Stomach (tissue), 19 donors: ENCODE measurements at places on chromosomes 3 and 15. TPM values are rescaled to one million over a fixed set of nuclear protein-coding genes. Genes with fewer than 3 reads are reported as not detected.
A peak's percentile ranks its signal among the peaks of the same experiment; 100 is the strongest.

GRCh38 chr3:16289144-16289889 lies 24.3 kb downstream of the OXNAD1 start:
- DNase-seq, result no peak

ATP13A4 gene
- total RNA-seq, result 42.6 TPM

DNA sequence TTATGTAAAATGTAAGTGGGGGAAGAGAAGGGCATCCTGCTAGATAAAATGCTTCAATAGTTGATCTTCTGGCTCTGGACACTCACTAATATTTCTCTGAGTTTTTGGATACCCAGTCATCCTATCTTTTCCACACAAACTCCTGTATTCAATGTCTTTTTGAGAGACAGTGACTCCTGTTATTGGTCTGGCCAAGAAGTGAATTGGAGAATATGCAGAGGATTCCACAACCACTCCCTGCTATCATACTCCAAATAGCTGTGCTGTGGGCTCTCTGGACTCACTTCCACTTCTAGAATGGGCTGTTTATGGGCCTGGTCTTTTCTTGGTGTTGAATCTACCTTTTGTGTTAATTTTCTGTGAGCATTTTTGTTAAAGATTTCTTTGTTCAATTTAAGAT lies 376.8 kb downstream of the NLGN1 start:
- no peak for DNase-seq

DNA sequence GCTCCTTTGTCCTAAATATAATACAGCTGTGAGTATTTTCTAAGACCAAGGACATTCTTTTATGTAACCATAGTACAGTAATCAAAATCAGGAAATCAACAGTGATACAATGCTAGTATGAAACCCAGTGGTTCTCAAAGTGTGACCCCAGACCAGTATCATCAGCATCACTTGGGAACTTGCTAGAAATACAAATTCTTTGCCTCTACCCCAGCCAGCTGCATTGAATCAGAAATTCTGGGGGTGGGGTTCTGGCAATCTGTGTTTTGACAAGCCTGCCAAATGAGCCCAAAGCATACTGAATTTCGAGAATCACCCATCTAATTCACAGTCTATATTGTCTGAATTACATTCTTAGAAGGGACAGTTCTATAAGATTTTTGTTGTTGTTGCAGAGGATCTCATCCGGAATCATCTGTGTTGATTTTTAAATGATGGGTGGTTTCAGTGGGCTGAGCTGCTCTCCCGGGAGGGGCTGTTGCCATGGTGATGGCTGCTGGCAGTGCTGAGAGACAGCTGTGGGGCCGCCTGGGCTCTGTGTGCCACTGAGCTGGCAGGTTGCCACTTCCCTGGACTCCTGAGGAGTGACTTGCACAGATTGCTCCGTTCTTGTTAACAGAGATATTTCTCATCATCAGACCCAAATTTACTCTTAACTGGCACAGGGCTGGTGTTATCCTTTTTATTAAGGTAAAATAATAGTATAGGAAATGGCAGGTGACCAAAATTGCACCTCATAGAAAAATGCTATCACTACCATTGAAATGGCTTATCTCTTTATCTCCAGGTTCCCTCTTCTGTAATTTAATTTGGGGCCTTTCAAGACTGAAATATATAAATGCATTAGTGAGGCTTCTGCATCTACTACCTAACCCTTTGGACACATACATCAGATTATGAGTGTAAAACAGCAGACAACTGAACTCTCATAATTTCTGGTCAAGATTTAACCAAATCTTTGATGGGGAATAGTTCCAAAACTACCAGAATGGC lies 56.5 kb downstream of the NEK11 start:
- peak; percentile 83 for DNase-seq

DNA sequence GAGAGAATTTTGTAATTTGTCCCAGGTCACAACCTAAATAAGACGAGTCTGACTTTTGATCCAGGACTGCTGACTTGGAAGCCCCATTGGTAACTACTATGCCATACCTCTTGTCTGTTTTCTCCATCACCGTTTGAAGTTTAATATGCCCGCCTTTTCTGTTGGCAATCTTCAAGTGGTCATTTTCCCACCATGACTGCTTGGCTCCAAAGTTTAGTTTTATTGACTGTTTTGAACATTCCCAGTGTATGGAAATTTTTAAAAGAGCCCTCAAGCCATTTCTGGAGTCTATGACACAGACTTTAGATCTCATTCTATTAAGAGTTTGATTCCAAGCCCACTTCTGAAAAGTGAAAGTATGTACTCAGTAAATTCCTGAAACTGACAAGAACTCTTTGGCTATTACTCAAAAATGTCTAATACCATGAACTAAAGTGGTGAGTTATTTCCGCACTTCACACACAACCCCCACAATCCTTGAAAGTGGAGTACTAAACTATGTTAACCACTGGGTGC lies 136.7 kb upstream of the ADAMTS9 start:
- no peak for DNase-seq

DNA sequence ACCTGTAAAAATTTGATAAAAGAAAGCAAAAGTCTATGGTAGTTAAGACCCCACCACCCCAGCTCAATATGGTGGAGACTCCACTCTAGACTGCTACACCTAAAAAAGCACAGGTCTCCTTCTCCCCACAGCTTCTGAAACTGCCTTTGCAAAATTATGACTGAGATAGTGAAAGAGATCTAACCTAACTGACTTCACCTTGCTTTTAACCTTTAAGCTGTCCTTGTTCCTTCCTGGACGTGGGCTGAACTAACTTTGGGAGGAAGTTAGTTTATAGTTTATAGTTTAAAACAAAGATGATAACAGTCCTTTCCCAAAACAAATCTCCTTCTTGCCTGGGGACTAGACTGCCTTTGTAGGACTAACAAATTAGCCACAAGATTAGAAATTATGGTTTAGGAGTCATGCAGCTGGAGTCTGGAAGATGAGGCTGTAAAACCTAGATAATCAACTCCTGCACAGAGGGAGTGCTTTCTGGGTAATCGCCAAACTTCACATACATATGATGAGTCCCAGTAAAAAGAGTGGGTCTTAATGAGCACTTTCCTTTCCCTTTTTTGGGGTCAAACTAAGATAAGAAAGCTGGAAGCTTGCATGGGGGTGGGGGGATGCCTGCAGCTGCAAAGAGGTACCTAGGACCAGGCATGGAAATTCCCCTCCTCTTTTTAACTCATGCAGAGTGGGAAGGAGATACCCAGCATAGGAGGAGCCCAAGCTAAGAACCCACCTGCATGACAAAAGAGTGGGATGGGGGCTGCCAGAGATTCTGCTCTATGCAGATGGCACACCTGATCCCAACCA lies 17.5 kb downstream of the CCR8 start:
- DNase-seq, result no peak
